ENCODE measurements at places on chromosomes 16 and 17.

DNA sequence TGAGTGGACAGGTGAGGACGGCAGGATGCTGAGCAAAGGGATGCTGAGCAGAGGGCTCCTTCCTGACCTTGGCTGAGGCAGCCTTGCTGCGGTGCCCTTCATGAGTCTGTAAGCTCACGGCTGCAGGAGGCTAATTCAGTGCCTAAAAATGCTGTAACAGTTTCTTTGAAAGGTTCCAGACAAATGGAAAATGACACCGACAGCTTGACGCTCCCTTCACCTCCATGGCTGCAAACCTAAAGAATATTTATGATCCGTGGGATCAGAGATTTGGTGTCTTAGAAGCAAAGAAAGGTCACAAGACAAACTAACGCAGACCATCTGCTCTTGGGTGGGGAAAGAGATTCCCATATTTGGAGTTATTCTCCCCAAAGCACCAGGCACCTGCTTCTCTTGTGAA lies 28.0 kb downstream of the TOM1L2 start:
- peaks cover 18% of the 10 kb centered on the region for H3K4me1 ChIP-seq
- DNase-seq: no peak
- no peak overlapping the region for H3K27ac ChIP-seq
- H3K36me3 ChIP-seq: no peaks in the 10 kb centered on the region
- H3K27me3 ChIP-seq: no peaks in the 10 kb centered on the region

DNA sequence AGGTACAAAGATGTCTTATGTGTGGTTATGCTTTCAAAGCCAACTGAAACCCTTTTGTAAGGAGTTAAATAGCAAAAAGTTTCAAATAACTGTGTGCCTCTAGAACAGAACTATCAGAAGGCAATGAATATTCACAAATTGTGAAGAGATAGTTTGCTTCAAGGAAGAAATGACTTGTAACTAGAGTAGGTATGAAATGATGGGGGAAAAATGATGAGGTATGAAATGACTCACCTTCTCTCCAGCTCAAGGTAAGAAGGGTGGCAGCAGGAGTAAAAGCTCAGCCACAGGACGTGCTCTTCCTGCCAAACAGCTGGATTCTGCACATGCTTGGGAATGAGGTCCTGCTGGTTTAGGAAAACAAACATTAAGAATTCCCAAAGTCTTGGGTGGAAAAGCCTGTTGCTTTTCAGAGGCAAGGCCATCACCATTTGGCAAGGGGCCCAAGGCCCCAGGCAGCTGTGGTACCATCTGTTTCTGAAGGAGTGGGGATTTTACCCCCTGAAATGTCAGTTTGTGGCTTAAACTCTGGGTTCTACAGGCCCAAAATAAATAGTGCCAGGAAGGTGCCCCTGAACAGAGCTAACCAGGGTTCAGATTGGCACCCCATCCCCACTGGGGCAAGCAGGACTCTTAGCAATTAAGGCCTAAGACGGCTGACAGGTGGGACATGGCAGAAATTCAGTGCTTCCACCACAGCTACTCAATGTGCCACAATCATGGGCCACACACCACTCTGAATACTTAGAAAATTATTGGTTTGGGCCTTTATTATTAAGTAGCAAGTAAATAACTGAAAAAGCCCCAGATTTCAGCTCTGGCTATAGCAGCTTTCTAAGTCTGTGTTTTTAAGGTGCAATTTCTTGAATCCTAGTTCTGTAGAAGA lies 13.3 kb downstream of the HERPUD1 start:
- no peaks in the 10 kb centered on the region for H3K27me3 ChIP-seq
- DNase-seq: no peak
- no peak overlapping the region for H3K4me3 ChIP-seq
- H3K4me1 ChIP-seq: peaks cover 1% of the 10 kb centered on the region

DNA sequence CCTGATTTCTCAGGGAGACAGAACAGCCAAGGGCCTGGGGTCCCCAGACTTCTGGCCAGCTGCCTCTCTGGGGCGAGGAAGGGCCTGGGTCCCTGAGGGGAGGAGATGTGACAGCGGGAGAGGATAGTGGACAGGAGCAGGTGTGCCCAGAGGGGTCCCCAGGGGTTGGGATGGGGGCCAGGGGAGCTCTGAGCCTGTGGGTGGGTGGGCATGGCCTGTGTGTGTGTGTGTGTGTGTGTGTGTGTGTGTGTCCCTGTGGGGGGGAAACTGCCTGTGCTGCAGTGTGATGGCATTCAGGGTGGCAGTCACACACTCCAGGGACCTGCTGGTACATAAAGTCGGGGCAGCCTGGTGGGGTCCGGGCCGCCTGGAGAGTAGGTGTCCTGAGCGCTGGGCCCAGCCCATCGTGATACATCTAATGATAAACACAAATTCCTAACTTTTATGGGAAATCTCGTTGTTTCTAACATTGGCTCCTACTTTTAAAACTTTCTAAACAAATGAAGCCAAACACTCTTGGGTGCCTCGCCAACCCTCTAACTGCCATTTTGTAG lies 1.4 kb downstream of the ITGB4 start:
- no peak overlapping the region for H3K27ac ChIP-seq
- H3K36me3 ChIP-seq: no peaks in the 10 kb centered on the region
- no peak for DNase-seq
- H3K4me1 ChIP-seq: no peaks in the 10 kb centered on the region
- H3K27me3 ChIP-seq: no peaks in the 10 kb centered on the region
- H3K4me3 ChIP-seq: no peak overlapping the region

DNA sequence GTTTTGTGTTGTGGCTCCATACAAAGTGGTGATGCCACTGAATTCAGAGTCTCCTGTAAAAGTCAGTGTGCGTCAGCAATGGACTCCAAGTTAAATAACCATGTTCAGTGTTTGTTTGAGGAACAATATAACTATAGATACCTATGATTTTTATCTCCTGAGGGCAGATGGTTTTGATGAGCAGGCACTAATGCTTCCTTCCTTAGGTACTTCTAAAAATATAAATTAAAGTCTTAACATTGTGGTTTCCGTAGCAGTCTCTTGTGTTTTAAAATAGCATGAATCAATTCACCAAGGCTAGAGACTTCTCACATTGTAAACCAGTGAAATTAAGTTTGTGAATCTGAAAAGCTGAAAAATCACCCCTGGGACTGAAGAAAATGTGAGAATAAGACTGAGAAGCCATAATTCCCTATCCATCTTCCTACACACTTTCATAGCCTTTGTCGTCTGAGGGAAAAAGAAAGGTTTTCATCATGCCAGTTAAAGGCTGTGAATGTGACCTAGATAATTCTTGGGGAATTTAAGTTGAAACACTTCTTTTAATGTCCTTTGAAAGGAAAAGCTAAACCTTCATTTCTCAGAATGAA lies 1502.9 kb downstream of the CDH11 start:
- no peaks in the 10 kb centered on the region for H3K36me3 ChIP-seq
- H3K27ac ChIP-seq: no peak overlapping the region
- H3K27me3 ChIP-seq: no peaks in the 10 kb centered on the region
- no peak overlapping the region for H3K4me3 ChIP-seq

DNA sequence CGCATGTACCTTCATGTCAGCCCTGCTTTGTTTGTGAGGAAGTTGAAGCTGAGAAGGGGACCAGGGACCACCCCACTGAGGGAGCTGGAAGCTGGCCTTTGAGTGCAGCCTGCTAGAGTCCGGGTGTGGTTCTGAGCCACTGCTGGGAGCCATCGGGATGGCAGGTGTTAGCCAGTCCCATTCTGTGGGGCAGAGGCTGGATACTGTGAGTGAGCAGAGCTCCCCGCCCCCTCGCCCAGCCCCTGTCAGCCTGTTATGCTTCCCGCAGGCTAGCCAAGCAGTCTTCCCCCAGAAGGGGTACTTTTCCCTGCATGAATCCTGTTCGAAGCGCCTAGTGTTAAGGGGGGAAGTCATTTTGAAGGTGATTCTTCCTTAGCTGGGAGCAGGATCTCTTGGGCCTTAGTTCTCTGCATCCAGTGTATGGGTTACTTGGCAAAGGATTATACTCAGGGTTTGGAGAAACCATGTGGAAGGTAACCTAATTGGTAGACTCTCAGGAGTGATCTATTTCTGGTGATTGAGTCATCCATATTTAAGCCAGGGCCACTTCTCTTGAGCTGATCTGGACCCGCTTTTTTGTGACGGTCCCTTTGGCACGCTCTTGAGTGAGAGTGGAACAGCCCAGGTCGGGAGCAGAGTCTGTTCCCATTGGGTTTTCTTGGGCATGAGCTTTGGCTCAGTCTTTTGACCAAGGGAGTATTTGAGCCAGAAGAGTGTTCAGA lies 23.8 kb downstream of the AKAP1 start:
- H3K4me3 ChIP-seq: no peak overlapping the region
- H3K4me1 ChIP-seq: no peaks in the 10 kb centered on the region
- no peaks in the 10 kb centered on the region for H3K36me3 ChIP-seq
- no peaks in the 10 kb centered on the region for H3K27me3 ChIP-seq
- no peak for DNase-seq

GRCh38 chr17:65917560-65917959 lies 274.4 kb downstream of the CEP112 start:
- no peak overlapping the region for H3K4me3 ChIP-seq
- peaks cover 7% of the 10 kb centered on the region for H3K4me1 ChIP-seq
- H3K27ac ChIP-seq: no peak overlapping the region

GRCh38 chr16:57669476-57670162 lies 1.5 kb downstream of the ADGRG3 start:
- no peak overlapping the region for H3K4me3 ChIP-seq
- no peaks in the 10 kb centered on the region for H3K4me1 ChIP-seq
- no peaks in the 10 kb centered on the region for H3K27me3 ChIP-seq
- H3K27ac ChIP-seq: no peak overlapping the region
- peak; percentile 33 for DNase-seq

- H3K27me3 ChIP-seq: no peaks in the 10 kb centered on the region
- peak overlapping the region; percentile 44 for H3K4me3 ChIP-seq
- peak overlapping the region; percentile 51 for H3K27ac ChIP-seq
- peaks cover 52% of the 10 kb centered on the region for H3K4me1 ChIP-seq
Observed at GRCh38 chr16:25066426-25066746, 45.2 kb upstream of the LCMT1 start.

GRCh38 chr17:41885733-41886132 lies 20.5 kb upstream of the KLHL11 start:
- DNase-seq: no peak
- H3K27ac ChIP-seq: no peak overlapping the region
- no peak overlapping the region for H3K4me3 ChIP-seq
- no peaks in the 10 kb centered on the region for H3K4me1 ChIP-seq
- H3K36me3 ChIP-seq: peaks cover 37% of the 10 kb centered on the region

All from CD8-positive, alpha-beta memory T cell (primary cell).